ENCODE measurements at places on chromosomes 11 and 22.

GRCh38 chr11:23310276-23310675 lies 450.0 kb upstream of the CCDC179 start:
- no peak for DNase-seq

GRCh38 chr22:30365891-30366290 lies 9.1 kb downstream of the CCDC157 start:
- DNase-seq = no peak

- no peak for DNase-seq
These were observed 59.7 kb upstream of the RAG2 start for GRCh38 chr11:36657610-36658267.

- no peak for DNase-seq
These were observed 13.6 kb upstream of the FGF3 start for GRCh38 chr11:69832561-69833413.

DNA sequence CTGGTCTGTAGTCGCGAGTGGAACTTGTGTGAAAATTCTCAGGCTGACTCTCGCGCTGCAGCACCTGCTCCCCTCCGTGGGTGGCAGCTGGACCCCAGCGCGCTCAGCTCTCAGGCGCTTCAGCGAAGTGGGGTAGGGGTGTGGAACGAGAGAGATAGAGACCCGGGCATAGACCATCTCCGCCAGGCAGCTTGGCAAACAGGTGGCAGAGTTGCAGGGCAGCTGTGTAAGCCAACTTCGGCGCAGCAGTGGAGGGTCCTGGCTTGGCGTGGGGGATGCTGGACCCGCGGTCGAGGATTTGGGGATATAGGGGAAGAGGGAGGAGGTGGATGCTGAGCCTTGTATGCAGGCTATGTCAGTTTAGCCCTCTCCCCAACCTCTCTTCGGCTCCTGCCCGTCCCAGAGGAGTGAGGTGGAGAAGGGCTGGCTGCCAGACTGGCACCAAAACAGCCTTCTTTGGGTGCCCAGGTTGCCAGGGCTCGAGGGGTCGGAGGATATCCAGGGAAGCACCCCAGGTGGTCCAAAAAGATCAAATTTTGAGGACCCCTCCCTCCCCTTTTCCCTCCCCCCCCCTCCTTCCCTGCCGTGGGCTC lies 746 bp upstream of the CALCB start:
- DNase-seq = no peak

DNA sequence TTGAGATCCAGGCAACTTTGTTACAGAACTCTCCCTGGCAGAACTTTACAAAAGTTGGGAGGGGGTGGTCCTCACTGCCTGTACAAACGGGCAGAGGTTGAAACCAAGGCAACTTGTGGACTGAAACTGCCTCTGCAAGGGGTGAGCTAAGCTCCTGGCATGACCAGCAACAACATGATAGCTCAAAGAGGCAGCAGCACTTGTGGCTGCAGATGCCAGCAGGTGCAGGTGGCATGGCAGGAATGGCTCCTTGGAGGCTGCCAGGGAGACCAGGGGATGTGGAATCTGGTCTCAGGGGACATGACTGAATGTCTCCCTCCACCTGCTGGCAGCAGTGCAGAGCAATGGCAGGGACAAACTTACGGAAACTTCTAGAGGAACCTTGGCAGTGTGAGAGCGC lies 38.8 kb upstream of the PHF21A start:
- no peak for DNase-seq

- DNase-seq = no peak
These were observed 10.7 kb upstream of the LIPT2 start for GRCh38 chr11:74504100-74504691.

DNA sequence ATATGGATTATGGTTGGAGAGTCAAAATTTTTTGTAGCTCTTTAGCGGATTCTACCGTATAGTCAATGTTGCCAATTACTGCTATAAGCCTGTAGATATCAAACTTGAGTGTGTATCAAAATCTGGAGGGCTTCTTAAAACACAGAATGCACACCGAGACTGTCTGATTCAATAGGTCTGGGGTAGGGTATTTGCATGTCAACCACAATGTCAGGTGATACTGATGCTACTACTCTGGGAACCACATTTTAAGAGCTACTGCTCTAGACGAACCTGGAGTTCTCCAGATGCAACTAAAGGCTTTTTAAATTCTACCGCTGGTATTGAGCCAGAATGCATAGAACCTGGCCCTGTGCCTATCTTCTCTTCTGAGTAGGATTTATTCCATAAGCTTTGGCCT lies 15.8 kb upstream of the MS4A4A start:
- no peak for DNase-seq

DNA sequence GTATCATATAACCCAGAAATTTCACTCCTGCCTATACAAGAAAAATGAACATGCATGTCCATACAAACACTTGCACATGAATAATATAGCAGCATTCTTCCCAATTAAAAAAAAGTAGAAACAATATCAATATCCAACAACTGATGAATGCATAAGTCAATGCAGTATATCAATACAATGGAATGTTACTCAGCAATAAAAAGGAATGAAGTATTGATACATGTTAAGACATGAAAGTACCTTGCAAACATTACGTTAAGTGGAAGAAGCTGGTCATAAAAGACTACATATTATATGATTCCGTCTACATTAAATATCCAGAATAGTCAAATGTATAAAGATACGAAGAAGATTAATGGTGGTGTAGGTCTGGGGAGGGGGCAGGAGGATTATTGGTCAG lies 73.9 kb upstream of the DRD2 start:
- no peak for DNase-seq

DNA sequence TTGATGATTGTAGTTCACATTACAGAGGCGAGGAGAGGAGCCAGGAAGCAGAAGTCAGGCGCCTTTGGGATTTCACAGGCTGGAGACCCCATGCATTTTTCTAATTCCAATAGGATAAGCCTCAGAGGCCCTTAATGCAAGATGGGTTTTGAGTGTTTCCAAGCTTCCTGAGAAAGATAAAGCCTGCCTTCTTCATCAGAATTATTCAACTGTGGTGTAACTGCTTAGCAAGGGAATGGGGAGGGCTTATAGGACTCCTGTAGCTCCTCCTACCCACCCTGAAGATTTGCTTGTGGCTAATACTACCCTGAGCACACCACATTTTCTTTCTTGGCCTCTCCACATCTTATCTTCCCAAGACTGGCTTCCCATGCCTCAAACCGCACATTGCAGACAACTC lies 151.1 kb upstream of the ISX start:
- no peak for DNase-seq

DNA sequence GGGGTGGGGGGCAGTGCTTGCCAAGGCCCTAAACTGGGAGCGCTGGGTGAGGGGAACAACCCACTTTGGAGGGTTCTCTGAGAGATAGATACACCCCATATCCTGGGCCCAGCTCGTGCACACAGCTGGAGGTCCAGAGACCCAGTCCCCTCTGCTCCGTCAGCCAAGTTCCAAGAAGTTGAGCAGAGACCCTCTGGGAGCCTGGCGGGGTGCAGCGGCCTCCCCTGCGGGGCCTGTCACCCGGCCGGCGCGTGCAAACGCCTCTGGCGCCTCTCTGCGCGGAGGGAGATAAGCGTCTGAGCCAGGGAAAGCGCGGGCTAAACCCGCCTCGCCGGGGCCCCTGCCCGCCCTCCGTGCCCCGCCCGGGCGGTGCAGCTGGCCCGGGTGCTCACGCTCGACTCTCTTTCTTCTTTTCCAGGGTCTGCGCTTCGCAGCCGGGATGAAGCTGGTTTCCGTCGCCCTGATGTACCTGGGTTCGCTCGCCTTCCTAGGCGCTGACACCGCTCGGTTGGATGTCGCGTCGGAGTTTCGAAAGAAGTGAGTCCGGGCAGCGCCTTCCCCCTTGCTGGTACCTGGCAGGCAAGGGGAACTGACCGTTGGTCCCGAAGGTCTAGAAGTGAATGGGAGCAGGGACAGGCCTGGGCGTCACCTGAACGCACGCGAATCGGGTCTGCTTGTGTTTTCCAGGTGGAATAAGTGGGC lies 540 bp downstream of the ADM start:
- DNase-seq = no peak

- no peak for DNase-seq
These were observed 27.2 kb upstream of the A4GALT start for GRCh38 chr22:42747701-42748513.

DNA sequence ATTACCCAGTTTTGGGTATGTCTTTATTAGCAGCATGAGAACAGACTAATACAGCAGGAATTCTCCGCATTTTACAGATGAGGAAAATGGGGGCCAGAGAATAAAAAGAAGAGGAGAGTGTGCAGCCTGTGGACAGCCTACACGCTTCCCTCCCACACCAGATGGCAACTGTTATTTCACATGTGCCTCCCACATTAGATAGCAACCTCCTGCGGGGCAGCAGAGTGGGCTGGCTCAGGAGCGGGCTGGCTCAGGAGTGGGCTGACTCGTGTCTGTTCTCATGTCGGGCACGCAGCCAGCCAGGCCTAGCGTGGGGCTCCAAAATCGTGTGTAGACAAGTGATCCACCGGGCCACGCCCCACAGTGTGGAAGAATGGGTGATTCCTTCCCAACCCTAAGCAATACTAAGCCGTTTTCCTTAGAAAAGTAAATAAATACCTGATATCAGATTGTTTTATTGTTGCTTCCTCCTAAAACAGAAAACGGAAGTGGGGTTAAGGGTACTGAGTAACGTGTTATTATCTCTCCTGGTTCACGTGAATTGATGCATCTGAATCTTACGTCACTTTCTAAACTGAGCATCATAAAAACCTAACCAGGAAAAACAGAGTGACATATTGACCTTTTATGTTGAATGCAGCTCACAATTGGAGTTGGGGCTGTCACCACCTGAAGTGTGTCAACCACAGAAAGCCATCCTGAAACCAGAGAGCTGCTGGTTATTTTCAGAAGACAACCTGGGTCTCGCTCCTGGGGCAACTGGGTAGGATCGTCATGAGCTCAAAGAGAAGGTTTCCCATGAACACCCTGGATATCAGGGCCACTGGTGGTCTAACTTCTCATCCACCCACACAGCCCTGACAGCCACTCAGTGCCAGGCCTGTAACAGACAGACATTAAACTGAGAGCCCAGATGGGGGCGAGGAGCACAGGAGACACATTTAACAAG lies 3.3 kb downstream of the TTLL1 start:
- no peak for DNase-seq

GRCh38 chr22:25008666-25009065 lies 56.1 kb downstream of the KIAA1671 start:
- DNase-seq = no peak

DNA sequence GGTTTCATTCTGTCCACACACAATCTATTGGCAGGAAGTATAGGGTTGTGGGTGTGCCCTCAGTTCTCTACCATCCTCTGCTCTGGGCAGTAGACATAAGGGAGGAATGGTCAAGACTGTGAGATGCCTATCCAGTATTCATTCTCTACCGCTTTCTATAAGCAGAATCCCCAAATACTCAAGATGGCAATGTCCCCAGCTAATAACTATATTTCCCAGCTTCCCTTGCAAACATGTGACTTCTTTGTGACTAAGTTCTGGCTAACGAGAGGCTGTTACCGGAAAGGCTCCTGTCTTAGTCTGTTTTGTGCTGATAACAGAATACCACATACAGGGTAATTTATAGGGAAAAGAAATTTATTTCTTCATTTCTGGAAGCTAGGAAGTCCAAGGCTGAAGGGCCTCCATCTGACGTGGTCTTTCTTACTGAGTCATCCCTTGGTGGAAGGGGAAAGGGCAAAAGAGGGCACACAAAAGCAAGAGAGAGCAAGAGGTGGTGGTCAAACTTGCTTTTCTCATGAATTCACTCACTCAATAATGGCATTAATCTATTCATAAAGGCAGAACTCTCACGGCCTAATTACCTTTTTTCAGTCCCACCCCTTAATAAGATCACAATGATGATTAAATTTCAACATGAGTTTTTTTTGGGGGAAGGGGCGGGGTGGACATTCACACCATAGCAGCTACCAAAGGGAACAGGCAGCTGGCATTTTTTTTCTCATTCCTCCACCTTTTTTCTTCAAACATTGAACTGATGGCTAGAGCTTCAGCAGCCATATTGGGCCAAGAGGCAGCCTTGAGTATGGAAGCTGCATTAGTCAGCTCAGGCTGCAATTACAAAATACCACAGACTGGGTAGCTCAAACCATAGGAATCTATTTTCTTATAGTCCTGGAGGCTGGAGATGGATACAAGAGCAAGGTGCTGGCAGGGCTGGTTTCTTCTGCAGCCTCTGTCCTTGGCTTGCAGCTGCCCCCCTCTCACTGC lies 109.7 kb upstream of the OR9Q1 start:
- DNase-seq = no peak

DNA sequence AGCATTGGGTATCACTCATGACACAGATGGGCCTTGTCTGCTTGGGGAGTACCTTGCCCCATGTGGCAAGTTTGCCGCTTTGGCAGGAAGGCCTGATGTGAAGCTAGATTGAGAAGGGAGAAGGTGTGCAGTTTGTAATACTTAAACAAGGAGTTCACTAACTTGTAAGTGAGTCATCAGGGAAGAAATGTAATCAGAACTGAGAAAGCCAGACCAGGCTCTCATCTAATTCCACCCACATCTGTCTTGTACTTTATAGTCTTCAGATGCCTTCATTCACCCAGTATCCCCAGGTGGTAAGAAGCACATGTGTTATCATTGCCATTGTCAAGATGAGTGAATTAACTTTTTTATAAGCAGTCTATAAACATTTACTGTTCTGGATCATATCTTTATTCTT lies 116.0 kb upstream of the DDI1 start:
- DNase-seq = no peak

DNA sequence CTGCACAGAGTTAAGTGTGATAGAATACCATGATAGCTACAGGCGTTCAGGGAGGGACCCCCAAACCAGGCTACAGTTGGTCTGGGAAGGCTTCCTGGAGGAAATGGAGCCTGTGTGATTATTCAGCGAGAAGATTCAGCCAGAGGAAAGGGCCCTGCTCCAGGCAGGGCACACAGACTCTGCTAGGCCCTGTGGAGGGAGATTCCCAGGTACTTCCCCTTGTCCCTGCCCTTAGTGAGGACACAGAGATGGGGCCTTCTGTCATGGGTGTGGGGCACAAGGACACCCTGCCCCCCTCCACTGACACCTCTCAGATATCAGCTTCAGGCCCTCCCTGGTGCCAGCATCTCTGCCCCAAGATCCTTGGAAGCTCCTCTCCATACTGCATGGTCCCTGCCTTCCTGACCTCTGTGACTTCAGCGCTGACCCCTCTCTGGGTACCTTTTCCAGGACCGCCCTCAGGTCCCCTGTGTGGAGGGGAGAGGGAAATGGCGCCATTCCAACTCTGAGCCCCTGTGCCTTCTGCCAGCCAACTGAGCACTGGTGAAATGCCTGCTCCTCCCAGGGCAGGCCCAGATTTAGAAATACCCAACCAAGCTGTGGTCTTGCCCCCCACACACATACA lies 12.6 kb upstream of the POU2F3 start:
- peak; percentile 40 for DNase-seq

DNA sequence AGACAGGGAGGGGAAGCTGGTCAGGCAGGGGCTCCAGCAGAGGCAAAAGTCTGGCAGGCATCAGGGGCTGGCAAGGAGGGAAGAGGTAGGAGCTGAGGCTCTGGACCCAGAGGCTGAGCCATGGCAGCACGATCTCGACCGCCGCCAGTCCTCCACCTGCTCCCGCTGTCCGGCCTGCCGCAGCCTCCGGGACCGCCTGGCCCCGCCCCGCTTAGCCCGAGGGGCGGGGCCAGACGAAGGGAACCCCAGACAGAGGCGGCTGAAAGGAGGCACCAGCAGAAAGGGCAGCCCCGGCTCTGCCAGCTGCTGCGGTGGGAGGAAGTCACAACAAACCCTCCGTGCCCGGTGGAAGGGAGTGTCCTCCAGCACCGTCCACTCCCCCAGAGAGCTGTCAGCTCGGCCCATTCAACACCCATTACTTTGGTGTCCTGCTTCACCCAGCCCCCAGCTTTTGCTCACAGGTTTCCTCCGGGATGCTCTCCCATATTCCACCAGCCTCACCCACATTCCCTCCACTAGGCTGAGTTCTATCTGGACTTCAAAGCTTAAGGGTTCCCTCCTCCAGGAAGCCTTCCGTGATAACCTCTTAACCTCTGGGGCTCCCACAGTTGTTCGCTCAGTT lies at the start of gene MFNG:
MFNG (minus strand) TSS at position 161 of the 622 bp plus-strand sequence. CDS start 207 bp downstream, outside the sequence.
- peak; percentile 67 for DNase-seq

Measured in ureter (tissue), 1 donor.